ENCODE measurements at places on chromosomes 5 and 9. TPM values are rescaled to one million over a fixed set of nuclear protein-coding genes. Genes with fewer than 3 reads are reported as not detected.
A peak's percentile ranks its signal among the peaks of the same experiment; 100 is the strongest.

GRCh38 chr9:81756561-81756960 is 67.2 kb upstream of the TLE1 start:
- no peak overlapping the region for H3K4me3 ChIP-seq
- no peak overlapping the region for H3K27ac ChIP-seq
- H3K27me3 ChIP-seq, result no peaks in the 10 kb centered on the region
- H3K4me1 ChIP-seq, result no peaks in the 10 kb centered on the region
- H3K36me3 ChIP-seq, result no peaks in the 10 kb centered on the region

GRCh38 chr9:90240541-90240940 is 402.1 kb downstream of the DIRAS2 start:
- H3K36me3 ChIP-seq, result no peaks in the 10 kb centered on the region
- H3K4me1 ChIP-seq, result no peaks in the 10 kb centered on the region
- no peaks in the 10 kb centered on the region for H3K27me3 ChIP-seq
- no peak overlapping the region for H3K27ac ChIP-seq
- no peak for DNase-seq
- H3K4me3 ChIP-seq, result no peak overlapping the region

DNA sequence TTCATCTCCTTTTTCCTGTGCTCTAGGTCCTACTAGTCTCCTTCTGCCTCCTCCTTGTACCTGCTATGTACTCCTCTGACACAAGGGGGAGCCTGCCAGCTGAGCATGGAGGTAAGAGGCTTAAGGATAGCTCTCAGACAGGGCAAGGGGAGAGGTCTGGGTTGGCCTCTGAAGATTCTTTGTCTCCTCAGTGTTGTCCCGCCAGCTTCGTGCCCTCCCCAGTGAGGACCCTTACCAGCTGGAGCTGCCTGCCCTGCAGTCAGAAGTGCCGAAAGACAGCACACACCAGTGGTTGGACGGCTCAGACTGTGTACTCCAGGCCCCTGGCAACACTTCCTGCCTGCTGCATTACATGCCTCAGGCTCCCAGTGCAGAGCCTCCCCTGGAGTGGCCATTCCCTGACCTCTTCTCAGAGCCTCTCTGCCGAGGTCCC is 3.8 kb downstream of the CREB3 start:
- no peak overlapping the region for H3K4me3 ChIP-seq
- no peak for DNase-seq

GRCh38 chr5:157513182-157513581 is 53.2 kb downstream of the NIPAL4 start:
- no peaks in the 10 kb centered on the region for H3K27me3 ChIP-seq
- H3K4me1 ChIP-seq, result peaks cover 20% of the 10 kb centered on the region

SOX30 gene
- total RNA-seq, result 0.12 TPM

NRG2 gene
- total RNA-seq, result 19.3 TPM

GRCh38 chr5:135998889-135999288 is 29.9 kb upstream of the TGFBI start:
- DNase-seq, result no peak
- H3K36me3 ChIP-seq, result no peaks in the 10 kb centered on the region
- no peak overlapping the region for H3K4me3 ChIP-seq
- H3K27ac ChIP-seq, result no peak overlapping the region
- peaks cover 2% of the 10 kb centered on the region for H3K4me1 ChIP-seq
- H3K27me3 ChIP-seq, result no peaks in the 10 kb centered on the region

ALDH1A1 gene
- total RNA-seq, result 147 TPM

CDHR2 gene
- not detected for total RNA-seq

PCDHGA6 gene
- 6.7 TPM for total RNA-seq

GRCh38 chr5:80141147-80141671 is 106.1 kb downstream of the THBS4 start:
- H3K27ac ChIP-seq, result peak overlapping the region; percentile 88
- peaks cover 18% of the 10 kb centered on the region for H3K4me1 ChIP-seq
- peak; percentile 89 for DNase-seq
- H3K27me3 ChIP-seq, result no peaks in the 10 kb centered on the region
- H3K4me3 ChIP-seq, result no peak overlapping the region
- H3K36me3 ChIP-seq, result no peaks in the 10 kb centered on the region

DNA sequence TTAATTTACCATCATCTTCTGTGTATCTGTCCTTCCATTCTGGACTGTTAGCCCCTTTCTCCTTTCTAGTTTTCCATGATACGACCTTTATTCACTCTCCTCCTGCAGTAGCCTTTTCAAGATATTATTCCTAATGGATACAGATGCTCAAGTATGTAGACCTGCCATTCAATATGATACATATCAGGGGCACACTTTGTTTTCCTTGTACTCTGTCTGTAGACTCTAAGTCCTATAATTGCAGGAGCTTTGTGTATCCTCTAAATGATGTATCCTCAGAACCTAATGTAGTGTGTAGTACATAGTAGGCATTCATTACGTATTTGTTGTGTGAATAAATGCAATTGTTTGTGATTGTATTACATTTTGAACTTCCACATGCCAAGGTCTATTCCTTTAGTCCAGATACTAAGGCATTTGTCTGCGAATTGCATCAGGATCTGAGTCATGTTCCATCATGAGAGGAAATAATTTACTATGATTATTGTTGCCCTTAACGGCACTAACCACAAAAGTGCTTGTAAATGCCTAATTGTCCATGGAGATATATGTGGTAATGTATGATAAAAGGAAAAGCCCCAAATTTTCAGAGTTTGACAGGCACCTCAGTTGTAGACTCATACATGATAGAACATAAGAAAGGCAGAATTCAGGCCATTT is 57.1 kb upstream of the IZUMO3 start:
- no peak for DNase-seq
- H3K27me3 ChIP-seq, result no peaks in the 10 kb centered on the region
- no peak overlapping the region for H3K4me3 ChIP-seq
- H3K36me3 ChIP-seq, result no peaks in the 10 kb centered on the region
- no peak overlapping the region for H3K27ac ChIP-seq

GRCh38 chr5:151002250-151002649 is 18.1 kb upstream of the GPX3 start:
- H3K4me1 ChIP-seq, result peaks cover 24% of the 10 kb centered on the region
- H3K27ac ChIP-seq, result no peak overlapping the region
- no peak overlapping the region for H3K4me3 ChIP-seq

GRCh38 chr5:61306531-61307131 is 25.4 kb upstream of the ZSWIM6 start:
- H3K27me3 ChIP-seq, result no peaks in the 10 kb centered on the region
- no peak for DNase-seq
- no peak overlapping the region for H3K27ac ChIP-seq
- no peaks in the 10 kb centered on the region for H3K36me3 ChIP-seq
- H3K4me3 ChIP-seq, result no peak overlapping the region
- peaks cover 7% of the 10 kb centered on the region for H3K4me1 ChIP-seq

DNA sequence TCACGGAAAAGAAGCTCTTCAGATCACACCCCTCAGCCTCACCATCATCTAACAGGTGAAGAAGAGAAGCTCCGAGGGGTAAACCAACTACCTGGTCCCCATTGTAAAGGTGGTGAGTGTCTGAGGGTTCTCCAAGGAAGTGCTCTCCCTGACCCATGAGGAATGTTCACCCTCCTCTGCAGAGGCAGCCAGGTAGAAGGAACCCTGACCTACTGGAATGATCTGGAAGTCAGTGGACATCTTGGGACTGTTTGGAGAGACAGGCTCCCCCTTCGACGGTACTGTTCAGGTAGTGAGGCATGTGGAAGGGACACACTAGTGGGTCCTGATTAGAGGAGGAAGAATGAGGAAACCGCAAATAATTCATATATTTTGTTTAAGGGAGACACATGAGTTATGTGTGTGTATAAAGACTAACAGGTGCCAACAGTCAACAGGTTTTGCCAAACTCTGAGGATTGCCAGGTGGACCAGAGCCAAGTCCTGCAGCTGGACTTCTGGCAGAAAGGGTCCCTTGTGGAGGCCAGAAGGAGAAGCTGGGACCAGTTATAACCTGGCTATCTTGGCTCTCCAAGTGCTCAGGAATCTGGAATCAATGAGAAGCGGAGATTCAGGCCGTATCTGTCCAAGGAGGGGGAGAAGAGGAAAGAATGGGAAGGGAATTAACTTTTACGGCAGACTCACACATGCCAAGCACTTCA is 3.0 kb upstream of the ZBTB34 start:
- no peak for DNase-seq
- H3K36me3 ChIP-seq, result no peaks in the 10 kb centered on the region
- no peak overlapping the region for H3K4me3 ChIP-seq
- H3K27me3 ChIP-seq, result no peaks in the 10 kb centered on the region

BSPRY gene
- total RNA-seq, result 0.24 TPM

IFNA17 gene
- not detected for total RNA-seq

GRCh38 chr9:23551311-23551721 is 274.7 kb downstream of the ELAVL2 start:
- no peaks in the 10 kb centered on the region for H3K27me3 ChIP-seq
- no peak for DNase-seq
- H3K27ac ChIP-seq, result no peak overlapping the region
- no peak overlapping the region for H3K4me3 ChIP-seq
- no peaks in the 10 kb centered on the region for H3K4me1 ChIP-seq

PSD2 gene
- total RNA-seq, result 0.17 TPM

DNA sequence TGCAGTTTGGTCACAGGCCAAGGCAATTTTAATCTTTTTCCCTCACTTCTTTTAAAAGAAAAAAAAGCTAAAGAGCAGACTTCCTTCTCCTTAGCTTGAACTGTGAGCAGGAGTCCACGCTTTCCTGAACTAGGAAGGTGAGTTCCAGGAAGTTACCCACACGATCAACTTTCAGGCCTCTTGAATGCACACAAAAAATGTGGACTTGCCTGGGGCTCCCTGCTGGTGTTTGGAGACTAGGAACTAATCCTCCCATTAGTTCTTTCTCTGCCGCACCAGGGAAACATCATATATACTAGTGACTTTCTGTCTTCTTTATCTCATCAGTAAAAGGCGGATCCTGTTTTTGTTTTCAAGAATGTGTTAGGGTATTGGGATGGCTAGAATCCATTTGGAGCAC is 240.0 kb downstream of the GOLPH3 start:
- DNase-seq, result no peak
- H3K4me3 ChIP-seq, result no peak overlapping the region
- no peaks in the 10 kb centered on the region for H3K27me3 ChIP-seq
- no peaks in the 10 kb centered on the region for H3K36me3 ChIP-seq
- no peak overlapping the region for H3K27ac ChIP-seq
